Inflammatory macrophage treated with lipopolysaccharide for 1 hour (primary cell): ENCODE measurements at places on chromosomes 5 and 9.

DNA sequence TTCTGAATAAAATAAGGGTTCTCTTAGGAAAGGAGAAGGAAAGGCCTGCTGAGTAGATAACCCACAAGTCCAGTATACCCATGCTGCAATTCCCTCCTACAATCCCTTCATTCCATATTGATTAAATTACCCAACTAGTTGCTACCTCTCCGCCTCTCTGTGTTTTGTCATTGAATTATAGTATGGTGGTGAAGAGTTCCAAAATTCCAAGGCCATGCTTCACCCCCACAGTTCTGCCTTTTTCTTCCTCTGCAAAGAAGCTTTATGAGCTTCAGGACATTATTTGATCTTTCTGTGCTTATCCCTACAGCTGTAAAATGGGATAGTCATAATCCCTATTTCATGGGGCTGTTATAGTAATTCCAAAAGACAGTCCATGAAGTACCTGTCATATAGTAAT, 215.6 kb downstream of the ACTL7B start:
- no peak for DNase-seq

DNA sequence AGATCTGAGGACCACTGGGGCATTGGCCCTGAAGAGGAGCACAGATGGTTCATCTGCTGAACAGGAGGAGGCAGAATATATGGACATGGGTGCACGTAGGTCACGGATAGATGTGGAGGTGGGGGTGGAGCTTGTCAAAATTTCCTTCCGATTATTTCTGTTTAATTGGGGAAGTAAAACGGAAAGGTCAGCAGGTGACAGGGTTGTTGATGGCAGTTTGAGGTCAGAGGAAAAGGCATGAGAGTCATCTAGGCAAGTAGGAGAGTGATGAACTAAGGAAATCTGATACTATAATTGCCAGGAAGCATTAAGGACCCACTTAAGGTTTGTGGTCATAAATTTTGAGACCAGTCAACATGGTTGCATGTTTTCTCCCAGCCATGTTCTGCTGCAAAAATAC, 8.4 kb upstream of the FAM81B start:
- DNase-seq: no peak

- DNase-seq: no peak
These were observed 673.9 kb upstream of the RGMB start for GRCh38 chr5:98099448-98100105.

DNA sequence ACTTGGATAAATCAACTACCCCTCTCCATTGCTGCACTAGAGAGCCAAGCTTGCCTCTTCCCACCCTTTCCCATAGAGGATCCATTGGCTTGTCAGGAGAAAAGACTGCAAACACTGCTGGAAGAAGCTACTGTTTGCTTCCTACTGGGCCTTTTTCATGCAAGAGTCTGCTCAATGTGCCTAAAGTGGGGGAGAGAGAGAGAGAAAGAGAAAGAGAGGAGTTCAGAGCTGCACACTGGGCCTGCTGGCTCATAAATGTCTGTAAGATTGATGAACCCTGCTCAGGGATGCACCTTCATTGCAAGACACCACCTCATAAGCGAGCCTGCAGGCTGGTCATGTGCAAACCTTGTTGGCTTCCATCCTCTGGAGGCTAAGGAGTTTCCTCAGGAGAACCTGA, 269.4 kb downstream of the ZNF608 start:
- DNase-seq: no peak

DNA sequence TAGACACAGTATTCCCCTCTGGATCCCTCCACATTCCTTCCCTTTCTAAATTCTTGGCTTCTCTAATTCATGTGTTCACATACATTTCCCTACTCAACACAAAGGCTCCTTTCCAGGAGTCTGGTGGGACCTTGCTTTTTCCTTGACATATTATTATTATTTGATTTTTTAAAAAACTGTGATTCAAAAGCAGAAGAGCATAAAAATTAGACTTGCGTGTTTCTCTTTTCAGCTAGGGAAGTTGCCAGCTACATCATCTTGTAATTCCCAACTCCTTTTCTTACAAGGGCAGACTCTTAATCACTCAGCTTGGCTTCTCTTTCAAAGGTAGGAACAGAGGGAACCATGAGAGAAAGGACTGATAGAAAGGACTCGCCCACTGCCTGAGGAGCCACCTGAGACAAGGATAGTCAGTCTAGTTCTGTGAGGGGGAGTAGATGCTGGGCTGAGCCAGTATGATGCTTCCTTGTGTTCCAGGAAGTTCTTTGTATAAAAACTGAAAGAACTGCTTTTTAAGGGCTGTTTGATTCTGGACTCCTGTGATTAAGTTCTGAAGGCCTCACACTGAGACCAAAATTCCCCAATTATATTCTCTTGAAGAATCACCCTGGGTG, 51.0 kb upstream of the DPYSL3 start:
- no peak for DNase-seq

DNA sequence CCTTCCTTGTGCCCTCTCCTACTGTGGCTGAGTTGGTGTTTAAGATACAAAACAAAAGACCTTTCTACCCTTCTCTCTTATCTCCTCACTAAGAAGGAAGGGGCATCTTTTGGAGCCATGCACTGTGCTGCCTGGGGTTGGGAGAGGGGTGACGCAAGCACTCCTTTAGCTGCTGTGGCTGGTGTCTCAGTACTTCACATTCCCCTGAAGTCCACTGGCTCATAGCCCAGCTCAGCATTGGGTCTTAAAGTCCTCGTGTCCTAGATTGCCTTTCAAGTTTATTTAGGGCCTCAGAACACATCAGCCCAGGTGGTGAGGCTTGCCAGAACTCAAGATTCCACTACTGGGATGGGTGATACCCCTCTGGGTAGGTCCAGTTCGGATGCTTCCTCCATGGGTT, 325.9 kb upstream of the CYLC2 start:
- DNase-seq: no peak

DNA sequence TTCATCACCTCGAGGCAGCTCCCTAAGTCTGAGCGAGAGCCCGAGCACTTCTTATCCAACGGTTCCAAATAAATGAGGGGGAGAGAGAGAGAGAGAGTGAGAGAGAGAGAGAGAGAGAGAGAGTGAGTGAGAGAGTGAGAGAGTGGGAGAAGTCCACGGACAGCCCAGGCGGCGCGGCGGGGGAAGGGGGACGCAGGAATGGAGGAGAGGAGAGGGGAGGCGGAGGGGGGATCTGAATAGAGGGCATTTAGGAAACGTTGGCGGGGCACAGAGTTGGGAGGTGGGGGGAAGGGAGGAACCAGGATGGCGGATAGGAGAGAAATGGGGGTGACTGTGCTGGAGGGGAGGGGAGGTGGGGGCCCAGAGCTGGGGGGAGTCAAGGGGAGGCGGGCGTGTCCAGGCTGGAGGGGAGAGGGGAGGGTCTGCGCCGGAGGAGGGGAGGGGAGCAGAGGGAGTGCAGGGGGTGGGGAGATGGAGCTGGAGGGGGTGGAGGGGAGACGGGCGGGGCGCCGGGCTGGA, 398 bp upstream of the BASP1 start:
- no peak for DNase-seq

- DNase-seq: no peak
These were observed 1172.5 kb downstream of the CDH12 start for GRCh38 chr5:21680641-21681040.

DNA sequence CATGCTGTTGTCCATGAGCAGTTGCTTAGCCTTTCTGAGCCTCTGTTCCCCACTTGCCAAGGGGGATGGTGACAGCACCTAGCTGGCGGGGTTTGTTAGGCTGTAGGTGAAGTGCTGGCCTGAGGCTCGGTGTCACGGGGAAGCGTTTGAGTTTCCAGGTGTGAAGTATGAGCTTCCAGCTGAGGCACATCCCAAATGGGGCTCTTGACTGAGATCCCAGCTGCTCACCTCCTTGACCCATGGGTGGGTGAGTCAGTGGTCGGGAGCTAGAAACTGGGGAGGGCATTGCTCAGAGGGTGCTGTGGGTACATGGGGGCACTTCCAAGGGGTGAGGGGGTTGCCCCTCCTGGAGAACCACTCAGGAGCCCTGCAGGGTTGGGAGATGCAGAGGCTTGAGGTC, 26.4 kb upstream of the RNF130 start:
- DNase-seq: no peak

GRCh38 chr9:71515107-71515506, 253.2 kb downstream of the CEMIP2 start:
- no peak for DNase-seq

GRCh38 chr5:5780253-5780652, 357.8 kb downstream of the ICE1 start:
- no peak for DNase-seq
